ENCODE measurements at places on chromosomes 4 and X. TPM values are rescaled to one million over a fixed set of nuclear protein-coding genes. Genes with fewer than 3 reads are reported as not detected.
A peak's percentile ranks its signal among the peaks of the same experiment; 100 is the strongest.

DNA sequence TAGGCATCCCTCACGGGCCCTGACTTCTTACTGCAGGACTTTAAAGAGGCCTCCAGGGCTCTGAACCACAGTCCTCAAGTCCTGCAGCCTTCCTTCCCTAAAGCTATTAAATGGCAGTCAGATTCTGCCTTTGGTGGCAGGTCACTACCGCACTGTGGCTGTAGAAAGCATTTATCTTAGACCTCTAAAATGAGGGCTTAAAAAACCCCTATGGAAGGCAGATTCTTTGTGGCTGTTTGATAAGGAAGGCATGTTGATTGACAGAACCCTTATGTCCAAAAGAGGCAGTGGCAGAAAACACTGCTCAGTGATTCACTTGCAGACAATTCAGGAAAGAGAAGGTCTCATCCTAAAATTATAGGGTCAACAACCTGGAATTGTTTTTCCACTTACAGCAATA, 79.2 kb downstream of the FBXL5 start:
- no peaks in the 10 kb centered on the region for H3K36me3 ChIP-seq
- no peaks in the 10 kb centered on the region for H3K4me1 ChIP-seq
- no peak overlapping the region for H3K27ac ChIP-seq
- no peak for DNase-seq
- no peak overlapping the region for H3K4me3 ChIP-seq

DNA sequence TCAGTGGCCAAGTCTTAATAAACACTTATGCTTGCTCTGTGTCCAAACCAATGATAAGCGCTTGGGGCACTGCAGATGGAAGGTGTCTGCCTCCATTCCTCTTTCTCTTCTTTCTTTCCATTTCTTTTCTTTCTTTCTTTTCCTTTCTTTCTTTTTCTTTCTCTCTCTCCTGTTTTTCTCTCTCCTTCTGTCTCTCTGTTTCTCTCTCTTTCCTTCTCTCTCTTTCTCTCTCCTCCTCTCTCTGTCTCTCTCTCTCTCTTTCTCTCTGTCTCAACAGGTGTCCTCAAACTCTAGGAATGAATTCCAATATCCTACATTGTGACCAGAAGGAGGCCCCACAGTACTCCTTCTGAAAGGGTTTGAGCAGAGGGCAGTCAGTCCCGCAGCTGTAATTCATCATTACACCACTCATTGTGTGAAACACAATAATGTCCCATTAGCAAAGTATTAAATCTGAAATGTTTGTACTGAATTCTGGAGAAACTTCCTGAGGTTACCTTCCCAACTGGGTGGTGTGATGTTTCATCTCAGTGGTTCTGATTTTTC, 66.5 kb upstream of the PAGE1 start:
- peaks cover 4% of the 10 kb centered on the region for H3K27me3 ChIP-seq
- H3K4me1 ChIP-seq = no peaks in the 10 kb centered on the region
- H3K27ac ChIP-seq = no peak overlapping the region
- H3K4me3 ChIP-seq = no peak overlapping the region

DNA sequence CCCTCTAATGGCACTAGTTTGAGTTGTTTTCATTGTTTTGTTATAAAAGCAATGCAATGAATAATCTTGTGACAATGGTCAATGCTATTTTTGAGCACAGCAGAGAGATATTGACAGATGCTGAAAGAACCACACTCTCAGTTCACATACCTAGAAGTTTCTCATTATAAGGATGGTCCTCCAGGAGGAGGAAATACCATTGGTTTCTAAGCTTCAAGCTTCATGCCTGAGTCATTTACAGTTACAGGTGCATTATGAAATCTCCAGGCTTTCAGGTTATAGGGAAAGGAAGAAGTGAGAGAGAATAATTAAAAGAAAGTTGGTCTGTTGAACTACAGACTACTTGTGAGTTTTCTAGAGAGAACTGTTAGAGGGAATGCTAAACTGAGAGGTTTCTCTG, 75.3 kb downstream of the PWWP3B start:
- H3K27me3 ChIP-seq = no peaks in the 10 kb centered on the region
- no peaks in the 10 kb centered on the region for H3K36me3 ChIP-seq
- DNase-seq = no peak
- no peak overlapping the region for H3K27ac ChIP-seq

DNA sequence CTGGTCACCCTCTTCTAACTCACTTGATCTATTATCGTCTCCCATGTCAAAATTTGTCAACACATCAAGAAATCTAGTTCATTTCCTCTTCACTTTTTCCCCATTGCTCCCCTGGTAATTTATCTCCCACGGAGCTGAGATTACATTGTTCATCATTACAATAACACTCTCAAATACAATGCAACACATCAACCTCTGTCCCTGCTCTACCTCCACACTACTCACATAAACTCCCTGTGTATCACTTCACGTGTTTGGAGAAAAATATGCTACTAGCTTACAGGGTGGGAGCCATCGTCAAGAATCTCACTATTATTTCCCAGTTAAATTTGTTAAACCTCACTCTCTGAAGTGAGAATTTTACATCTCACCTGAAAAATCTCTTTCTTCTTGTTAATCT, 1006.4 kb downstream of the ARAP2 start:
- H3K4me1 ChIP-seq = no peaks in the 10 kb centered on the region
- DNase-seq = no peak
- H3K27ac ChIP-seq = no peak overlapping the region
- no peak overlapping the region for H3K4me3 ChIP-seq
- no peaks in the 10 kb centered on the region for H3K27me3 ChIP-seq

Gene DMRTC1
- 0.18 TPM for total RNA-seq

GRCh38 chr4:174089711-174090110, 193.8 kb downstream of the FBXO8 start:
- no peak for DNase-seq
- no peaks in the 10 kb centered on the region for H3K4me1 ChIP-seq
- no peaks in the 10 kb centered on the region for H3K36me3 ChIP-seq
- H3K4me3 ChIP-seq = no peak overlapping the region

- no peak for DNase-seq
- H3K27ac ChIP-seq = no peak overlapping the region
- H3K4me1 ChIP-seq = no peaks in the 10 kb centered on the region
- peaks cover 12% of the 10 kb centered on the region for H3K27me3 ChIP-seq
These were observed 94.2 kb downstream of the GPAT3 start for GRCh38 chr4:83629945-83630721.

DNA sequence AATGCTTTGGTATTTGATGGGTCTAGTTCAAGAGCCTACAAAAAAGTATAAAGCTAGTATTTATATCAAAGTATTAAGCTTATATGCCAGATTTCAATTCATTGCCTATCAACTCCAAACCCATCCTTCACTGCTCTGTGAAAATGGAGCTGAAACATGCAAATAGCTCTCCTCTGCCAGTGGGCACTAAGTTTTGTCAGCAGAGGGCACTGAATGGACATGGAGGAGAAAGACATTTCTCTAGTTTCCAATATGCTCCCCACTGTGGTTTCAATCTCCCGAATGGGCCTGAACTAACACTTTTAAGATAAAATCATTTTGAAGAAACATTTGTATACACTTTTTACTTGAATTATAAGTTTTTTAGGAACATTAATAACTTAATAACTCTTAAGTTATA, 12.4 kb downstream of the PPID start:
- H3K27me3 ChIP-seq = no peaks in the 10 kb centered on the region
- no peaks in the 10 kb centered on the region for H3K4me1 ChIP-seq
- no peak overlapping the region for H3K27ac ChIP-seq

GRCh38 chrX:65866146-65866545, 173.7 kb downstream of the VSIG4 start:
- peaks cover 9% of the 10 kb centered on the region for H3K36me3 ChIP-seq
- no peaks in the 10 kb centered on the region for H3K27me3 ChIP-seq
- no peak overlapping the region for H3K4me3 ChIP-seq
- H3K4me1 ChIP-seq = peaks cover 61% of the 10 kb centered on the region
- H3K27ac ChIP-seq = peak overlapping the region; percentile 88

DNA sequence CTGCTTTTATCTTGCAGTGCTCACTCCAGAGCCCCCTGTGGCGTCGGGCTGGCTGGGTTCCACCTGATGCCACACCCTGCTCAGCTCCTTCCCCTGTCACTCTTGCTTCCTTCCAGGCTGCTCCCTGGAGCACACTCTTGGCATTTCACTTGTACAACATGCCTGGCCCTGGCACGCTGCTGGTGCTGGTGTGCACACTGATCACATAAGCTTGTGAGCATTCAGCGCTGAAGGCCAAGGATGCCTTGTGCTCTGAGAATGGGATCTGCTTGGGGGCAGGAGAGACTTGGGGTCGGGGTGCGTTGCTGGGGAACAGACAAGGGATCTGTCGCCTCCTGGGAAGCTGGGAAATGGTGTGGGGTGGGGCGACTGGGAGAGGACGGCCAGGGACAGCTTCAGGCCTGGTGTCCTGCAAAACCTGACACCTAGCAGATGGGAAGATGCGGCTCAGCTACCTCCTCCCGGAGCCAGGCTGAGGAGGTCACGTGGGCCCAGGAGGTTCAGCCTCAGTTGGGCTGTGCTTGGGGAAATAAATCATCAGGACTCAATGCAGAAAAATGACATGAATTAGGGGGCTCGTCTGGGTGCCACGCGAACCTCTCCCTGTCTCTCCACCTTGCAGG, 108.5 kb downstream of the PHKA2 start:
- H3K4me1 ChIP-seq = no peaks in the 10 kb centered on the region
- no peaks in the 10 kb centered on the region for H3K36me3 ChIP-seq
- no peak for DNase-seq
- no peak overlapping the region for H3K27ac ChIP-seq
- no peaks in the 10 kb centered on the region for H3K27me3 ChIP-seq

- H3K4me1 ChIP-seq = no peaks in the 10 kb centered on the region
- no peak overlapping the region for H3K4me3 ChIP-seq
- no peaks in the 10 kb centered on the region for H3K36me3 ChIP-seq
- no peak overlapping the region for H3K27ac ChIP-seq
These were observed 47.2 kb upstream of the RELL1 start for GRCh38 chr4:37733240-37733867.

Gene NEIL3
- 33.7 TPM for total RNA-seq

DNA sequence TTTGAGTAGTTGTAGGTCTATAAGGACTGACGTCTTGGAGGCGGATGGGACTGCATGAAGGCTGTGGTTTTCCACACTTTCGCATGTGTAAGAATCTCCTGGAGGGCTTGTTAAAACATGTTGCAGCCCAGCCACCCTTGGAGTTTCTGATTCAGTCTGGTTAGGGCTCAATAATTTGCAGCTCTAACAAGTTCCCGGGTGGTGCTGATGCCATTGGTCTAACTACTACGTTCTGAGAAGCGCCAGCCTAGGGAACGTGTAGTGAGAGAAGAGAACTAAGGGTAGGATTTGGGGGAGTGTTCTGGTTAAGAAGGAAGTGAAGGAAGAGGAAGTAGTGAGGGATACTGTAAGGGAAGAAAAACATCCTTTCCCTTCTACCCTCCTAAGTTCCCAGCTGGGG, 138.9 kb downstream of the LARP7 start:
- DNase-seq = no peak
- H3K4me1 ChIP-seq = no peaks in the 10 kb centered on the region
- no peaks in the 10 kb centered on the region for H3K36me3 ChIP-seq
- no peak overlapping the region for H3K4me3 ChIP-seq
- H3K27ac ChIP-seq = no peak overlapping the region
- H3K27me3 ChIP-seq = peaks cover 3% of the 10 kb centered on the region

GRCh38 chrX:136421338-136421737, 66.4 kb upstream of the BRS3 start:
- H3K4me1 ChIP-seq = no peaks in the 10 kb centered on the region
- peaks cover 2% of the 10 kb centered on the region for H3K27me3 ChIP-seq
- DNase-seq = no peak
- no peak overlapping the region for H3K27ac ChIP-seq
- H3K36me3 ChIP-seq = no peaks in the 10 kb centered on the region

- no peak overlapping the region for H3K27ac ChIP-seq
- H3K4me3 ChIP-seq = no peak overlapping the region
- no peaks in the 10 kb centered on the region for H3K27me3 ChIP-seq
- DNase-seq = no peak
- H3K4me1 ChIP-seq = no peaks in the 10 kb centered on the region
- no peaks in the 10 kb centered on the region for H3K36me3 ChIP-seq
These were observed 37.5 kb upstream of the NOCT start for GRCh38 chr4:138978028-138978585.
